Activated CD8-positive, alpha-beta memory T cell treated with anti-CD3 and anti-CD28 coated beads for 1 hour (primary cell): ENCODE measurements at places on chromosomes 16 and 17.

GRCh38 chr16:23279721-23280153 lies 22.4 kb upstream of the SCNN1B start:
- no peak for DNase-seq

DNA sequence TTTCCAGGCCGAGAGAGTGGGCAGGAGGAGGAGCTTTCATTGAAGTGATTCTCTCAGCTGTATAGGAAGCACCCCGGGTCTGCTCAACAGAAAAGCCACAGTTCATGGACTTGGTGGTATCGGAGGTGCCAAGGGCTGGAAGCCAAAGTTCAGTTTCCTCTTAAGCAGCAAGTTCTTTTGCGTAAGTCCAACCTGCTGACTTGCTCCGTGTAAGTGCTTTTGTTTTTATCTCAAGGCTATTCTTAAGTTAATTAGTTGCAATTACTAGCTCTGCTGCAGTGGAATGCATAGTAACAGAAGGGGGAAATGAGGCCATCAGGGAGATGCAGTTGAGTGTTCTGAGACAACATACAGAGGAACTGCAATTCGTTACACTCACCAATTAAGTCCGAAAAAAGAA lies 44.6 kb downstream of the SMIM36 start:
- DNase-seq: no peak

- no peak for DNase-seq
Measured at GRCh38 chr16:57032931-57033330, 43.6 kb downstream of the NLRC5 start.

GRCh38 chr16:19898924-19899604 lies 14.4 kb upstream of the GPRC5B start:
- DNase-seq: no peak

DNA sequence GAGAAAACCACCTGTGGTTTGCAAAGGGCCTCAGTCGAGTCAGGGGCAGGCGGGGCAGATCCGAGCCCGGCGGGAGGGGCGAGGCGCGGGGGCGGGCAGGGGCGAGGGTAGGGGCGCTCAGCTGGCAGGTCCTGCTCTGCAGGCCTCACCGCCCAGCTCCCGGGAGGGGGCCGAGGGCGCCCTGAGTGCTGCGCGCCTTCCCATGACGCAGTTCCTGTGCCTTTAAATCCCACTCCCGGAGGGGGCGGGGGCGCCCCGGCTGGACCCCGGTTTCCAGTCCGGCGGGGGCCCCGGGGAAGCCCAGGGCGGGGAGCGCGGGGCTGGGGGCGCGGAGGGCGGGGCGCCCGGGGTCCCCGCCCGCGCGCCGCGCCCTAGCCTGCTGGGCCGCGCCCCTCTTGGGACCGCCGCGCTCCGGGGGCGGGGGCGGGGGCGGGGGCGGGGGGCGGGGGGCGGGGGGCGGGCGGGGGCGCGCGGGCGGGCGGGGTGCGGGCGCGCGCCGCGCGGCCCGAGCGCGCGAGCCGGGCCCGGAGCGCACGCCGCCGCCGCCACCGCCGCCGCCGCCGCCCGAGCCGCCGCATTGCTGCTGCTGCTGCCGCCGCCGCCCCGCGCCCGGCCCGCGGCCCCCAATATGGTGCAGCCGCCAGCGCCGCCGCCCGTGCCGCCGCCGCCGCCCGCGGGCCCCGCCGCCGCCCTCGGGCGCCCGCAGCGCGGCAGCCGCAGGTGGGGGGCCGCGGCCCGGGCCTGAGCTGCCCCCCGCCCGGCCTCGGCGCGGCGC lies at the start of gene JPH3:
Gene JPH3 (plus strand): TSS at position 508 of the 775 bp plus-strand sequence. CDS start 639 bp downstream, outside the sequence.
- no peak for DNase-seq

DNA sequence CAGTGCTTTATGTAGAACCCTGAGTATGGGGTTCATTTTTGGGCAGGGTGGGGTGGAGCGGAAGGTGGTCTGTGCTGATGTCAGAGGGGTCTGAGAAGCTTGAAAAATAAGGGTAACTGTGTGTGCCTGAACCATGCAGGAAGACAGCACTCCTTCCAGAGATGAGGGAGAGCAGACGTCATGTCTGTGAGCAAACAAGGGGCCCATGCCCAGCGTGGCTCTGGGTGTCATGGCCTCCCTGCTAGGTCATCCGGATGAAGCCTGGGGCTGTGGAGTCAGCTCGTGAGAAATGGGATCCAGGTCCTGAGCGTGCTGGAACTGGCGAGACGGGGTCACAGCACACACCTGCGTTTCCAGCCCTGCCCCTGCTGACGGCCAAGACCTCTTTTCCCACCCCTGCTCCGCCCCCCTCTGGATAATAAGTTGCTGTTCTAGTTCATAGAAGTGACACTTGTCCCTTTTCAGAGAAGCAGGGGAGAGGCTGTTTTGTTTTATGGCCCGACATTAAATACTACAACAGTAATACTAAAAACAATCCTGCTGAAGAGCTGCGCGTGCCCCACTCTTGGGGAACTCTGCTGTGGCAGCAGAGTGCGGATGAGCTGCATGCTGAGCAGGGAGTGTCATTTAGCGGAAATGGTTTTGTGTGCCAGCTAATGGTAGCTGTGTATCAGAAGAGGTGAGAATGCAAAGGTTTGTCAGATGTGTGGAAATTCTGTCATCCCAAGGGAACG lies 92.6 kb downstream of the RPTOR start:
- DNase-seq: no peak
